ENCODE measurements at places on chromosomes 2 and 18. TPM values are rescaled to one million over a fixed set of nuclear protein-coding genes. Genes with fewer than 3 reads are reported as not detected.

GRCh38 chr18:7872569-7872968 lies 305.5 kb downstream of the PTPRM start:
- DNase-seq: no peak

DNA sequence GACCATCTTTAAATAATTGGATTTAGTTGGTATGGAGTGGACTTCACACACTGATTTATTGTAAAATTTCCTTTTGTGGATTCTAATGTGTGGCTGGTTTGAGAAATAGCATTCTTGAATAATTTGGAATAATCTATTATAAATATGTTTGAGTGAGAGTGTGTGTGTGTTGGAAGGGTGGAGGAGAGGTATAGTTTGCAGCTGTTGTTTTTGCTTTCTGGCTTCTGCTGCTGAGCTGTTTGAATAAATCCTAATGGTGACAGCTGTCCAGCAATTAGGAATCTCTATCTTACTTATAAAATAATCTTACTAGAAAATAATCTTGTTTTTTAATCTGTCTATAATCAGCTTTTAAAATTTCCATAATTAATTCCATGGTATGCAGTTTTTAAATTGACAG lies 1283.0 kb upstream of the CDH2 start:
- DNase-seq: no peak

DNA sequence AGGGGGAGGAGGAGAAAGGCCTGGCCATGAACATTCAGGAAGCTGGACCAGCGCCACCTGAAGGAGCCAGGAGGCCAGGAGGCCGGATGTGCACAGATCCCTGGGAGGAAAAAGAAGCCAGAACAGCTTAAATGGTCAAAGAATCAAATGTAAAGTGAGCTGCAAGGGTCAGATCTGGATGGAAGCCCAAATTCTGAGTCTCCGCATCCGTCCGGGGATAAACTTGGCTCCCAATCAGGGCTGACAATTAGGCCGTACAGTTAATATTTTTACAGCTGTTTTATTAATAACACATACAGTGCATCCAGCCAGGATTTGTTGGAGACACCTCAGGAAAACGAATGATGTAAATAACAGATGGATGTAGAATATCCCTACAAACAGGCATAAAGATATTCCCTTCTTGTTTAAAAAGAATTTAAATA lies 495.1 kb upstream of the TCF4 start:
- DNase-seq: no peak

DNA sequence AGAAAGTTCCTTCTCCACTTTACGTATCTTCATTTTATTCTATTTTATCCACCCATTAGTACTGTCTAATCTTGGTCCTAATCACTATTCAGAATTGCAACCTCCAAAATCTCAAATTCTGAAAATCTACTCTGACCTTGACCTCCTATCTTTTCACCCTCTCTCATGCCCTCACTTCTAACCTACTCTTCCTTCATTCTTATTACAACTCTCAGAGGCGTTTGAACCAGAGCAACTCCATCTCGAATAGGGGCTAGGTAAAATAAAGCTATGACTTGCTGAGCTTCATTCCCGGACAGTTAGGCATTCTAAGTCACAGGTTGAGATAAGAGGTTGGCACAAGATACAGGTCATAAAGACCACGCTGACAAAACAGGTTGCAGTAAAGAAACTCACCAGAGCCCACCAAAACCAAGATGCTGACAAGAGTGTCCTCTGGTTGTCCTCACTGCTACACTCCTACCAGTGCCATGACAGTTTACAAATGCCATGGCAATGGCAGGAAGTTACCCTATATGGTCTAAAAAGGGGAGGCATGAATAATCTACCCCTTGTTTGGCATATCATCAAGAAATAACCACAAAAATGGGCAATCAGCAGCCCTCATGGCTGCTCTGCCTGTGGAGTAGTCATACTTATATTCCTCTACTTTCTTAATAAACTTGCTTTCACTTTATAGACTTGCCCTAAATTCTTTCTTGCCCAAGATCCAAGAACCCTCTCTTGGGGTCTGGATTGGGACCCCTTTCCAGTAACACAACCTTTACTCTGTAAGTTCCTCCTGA lies 11.4 kb downstream of the CCDC88A start:
- DNase-seq: no peak

GRCh38 chr2:23631389-23631788 lies 246.4 kb downstream of the KLHL29 start:
- DNase-seq: no peak

- DNase-seq: no peak
Observed at GRCh38 chr2:68317971-68318913, 1.5 kb downstream of the CNRIP1 start.

DNA sequence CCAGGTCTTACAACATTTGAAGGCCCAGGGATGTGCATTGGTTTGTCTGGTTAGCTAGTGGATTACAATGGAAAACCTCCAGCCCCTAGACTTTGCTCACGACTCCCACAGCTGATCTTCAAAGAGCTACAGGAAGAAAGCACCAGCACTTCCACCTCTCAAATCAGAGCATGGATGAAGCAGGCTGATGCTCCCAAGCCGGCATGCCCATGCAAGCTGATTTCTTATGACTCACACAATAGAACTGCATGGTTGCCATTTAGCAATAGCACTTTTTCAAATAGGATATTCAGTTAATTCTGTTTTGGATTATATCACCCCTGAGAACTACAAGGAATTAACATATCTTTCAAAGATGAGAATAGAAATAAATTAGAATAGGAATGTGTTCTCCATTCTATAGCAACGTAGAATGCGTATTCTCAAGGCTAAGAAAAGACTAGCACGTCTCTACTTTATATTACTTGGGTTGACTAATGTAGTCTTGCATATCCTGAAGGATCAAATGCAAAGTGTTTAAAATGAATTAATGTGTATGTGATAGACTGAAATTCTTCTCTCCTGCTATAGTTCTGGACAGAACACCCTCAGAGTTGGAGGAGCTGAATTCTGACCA lies 292.4 kb downstream of the TRIB2 start:
- DNase-seq: no peak

GRCh38 chr2:67384123-67384822 lies 12.9 kb upstream of the ETAA1 start:
- no peak for DNase-seq

Gene KIDINS220
- total RNA-seq: 60.3 TPM

Gene ALLC
- not detected for total RNA-seq

Gene RAMP1
- 0.91 TPM for total RNA-seq

Gene IL1R2
- not detected for total RNA-seq

Gene TCF23
- not detected for total RNA-seq

Gene MTCL1
- total RNA-seq: 18.4 TPM

Gene FARSB
- 38.7 TPM for total RNA-seq

Data from neural crest cell (in vitro differentiated cells).